ENCODE measurements at places on chromosomes 16 and 17.

- DNase-seq = no peak
These were observed 168.1 kb downstream of the ZFHX3 start for GRCh38 chr16:72879846-72880245.

GRCh38 chr17:73976676-73977521 is 226.6 kb upstream of the RPL38 start:
- DNase-seq = peak; percentile 74

DNA sequence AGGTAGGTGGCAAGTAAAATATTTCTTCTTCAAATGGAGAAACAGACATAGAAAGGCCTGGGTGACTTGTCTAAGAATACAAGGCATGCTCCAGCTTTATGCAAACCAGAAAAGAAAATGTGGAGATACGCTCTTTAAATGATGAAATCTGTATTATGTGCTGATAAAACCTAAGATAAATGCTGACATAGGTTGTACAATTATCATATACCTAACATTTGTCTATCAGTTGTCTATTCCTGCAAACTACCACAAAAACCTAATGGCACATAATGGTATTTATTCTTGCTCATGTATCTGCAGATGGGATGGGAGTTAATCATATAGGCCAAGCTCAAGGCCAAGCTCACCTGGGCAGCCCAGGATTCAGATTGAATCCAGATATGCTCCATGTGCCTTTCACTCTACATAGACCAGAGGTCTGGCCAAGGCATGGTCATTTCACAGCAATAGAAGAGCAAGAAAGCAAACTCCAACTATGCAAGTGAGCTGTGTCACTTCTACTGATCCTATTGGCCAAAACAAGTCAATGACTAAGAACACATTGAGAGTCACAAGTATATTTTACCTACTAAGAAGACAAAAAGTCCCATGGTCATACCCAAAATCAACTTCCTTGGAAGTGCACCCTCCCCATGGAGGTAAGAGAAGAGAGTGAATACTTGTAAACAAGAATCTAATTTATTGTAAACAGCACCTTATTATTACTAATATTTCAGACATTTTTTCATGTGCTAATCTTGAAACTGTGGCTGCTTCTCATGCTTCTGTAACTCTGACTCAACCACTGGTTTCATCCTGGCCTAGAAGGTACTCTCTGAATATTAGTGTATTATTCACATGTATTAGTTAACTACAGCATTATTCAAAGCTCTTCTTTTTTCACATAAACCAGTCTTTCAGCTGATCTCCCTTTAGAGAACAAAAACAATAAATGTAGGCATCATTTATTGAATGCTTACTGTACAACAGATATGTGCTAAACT is 270.7 kb upstream of the SOX9 start:
- no peak for DNase-seq

DNA sequence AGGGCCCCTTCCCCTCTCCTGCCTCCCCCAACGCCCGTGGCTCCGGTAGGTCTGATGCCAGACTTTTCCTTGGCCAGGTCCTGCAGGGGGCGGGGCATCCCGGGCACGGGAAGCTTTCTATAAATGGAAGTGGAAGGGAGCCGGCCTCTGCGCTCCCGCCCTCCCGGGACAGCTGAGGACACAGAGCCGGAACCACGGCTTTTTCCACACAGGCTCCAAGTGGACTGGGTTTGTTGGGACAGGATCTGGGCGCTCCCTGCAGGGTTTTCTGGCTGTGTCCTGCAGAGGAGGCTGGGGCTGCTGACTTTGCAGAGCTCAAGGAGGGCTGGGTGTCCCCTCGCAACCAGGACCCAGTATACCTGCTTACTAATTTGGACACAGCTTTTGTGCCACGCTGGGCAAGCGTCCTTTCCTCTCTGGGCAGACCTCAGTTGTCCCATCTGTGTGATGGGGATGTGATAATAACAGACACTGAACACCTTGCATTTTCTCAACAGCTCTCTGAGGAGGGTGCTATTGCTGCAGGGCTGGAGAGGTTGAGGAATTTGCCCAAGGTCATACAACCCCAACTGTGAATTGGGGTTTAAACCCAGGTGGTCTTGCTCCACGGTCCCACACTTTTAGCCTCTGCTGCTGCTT is 1.8 kb downstream of the TNS4 start:
- no peak for DNase-seq

DNA sequence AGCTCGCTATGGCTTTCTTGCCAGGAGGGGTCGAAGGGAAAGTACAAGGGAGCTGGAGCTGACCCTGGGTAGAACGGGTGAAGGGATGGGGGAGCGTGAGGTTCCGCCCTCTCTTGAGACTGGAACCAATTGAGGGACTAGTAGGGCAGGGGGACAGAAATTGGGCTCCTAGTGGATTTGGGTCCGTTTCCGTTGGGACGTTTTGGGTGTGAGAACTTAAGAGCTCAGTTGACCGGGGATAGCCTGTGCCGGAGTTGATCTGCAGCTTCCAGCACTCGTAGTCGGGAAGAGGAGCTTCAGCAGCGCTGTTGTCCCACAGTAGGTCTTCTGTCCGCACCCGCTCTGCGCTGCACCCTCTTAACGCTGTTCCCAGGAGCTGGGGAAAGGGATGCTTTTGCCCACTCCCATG is 481 bp downstream of the CNTROB start:
- DNase-seq = no peak

DNA sequence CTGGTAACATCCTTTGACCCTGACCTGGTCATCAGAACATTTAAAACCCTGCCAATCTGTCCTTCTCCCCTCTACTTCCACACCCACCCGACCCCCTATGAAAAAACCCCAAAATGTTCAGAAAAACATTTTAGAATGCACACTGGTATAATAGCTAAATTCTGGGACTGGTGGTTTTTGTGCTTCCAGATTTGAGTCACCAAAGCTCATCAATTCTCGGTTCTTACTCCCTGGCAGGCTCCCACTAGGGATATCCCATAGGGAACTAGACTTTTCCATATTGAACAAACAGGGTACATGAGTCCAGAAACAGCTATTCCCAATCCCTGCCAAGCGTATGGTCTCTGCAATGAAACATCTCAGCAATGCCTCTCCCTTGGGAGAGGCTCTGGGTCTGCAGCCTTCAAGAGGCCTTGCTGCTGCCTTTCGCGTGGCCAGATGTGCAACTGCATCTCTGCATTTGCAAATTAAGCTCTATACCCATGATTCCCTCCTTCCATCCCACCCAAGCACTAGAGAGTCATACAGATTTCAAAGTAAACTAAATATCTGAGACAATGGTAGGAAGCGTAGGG is 67.7 kb downstream of the SMG6 start:
- no peak for DNase-seq

DNA sequence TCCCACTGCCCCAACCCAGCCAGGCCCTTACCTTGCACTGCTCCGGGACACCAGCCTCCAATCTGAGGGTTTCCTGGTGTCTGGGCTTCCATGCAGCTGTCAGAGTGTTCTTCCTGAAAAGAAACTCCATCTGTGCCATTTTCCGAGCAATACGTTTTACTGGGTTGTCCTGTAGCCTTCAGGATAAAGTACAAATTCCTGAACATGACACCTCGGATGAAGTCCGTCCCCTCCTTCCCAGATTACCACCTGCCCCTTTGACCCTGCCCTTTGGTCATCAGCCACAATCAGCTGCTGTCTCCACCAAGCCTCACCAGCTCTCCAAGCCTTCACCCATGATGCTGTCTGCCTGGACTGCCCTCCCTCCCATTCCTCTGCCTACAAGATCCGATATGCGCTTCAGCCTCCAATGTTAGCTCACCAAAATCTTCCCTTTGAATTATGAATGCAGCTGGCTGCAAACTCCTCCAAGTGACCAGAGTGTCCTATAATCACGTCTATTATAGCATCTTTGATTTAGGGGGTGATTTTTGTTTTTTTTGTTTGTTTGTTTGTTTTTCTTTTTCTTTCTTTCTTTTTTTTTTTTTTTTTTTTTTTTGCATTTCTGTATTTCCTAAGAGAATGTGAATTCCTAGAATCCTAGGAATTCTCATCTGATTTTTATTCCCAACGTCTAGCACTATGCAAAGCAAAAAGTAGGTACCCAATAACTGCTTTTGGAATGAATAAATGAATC is 60.6 kb upstream of the KIFC3 start:
- DNase-seq = no peak

DNA sequence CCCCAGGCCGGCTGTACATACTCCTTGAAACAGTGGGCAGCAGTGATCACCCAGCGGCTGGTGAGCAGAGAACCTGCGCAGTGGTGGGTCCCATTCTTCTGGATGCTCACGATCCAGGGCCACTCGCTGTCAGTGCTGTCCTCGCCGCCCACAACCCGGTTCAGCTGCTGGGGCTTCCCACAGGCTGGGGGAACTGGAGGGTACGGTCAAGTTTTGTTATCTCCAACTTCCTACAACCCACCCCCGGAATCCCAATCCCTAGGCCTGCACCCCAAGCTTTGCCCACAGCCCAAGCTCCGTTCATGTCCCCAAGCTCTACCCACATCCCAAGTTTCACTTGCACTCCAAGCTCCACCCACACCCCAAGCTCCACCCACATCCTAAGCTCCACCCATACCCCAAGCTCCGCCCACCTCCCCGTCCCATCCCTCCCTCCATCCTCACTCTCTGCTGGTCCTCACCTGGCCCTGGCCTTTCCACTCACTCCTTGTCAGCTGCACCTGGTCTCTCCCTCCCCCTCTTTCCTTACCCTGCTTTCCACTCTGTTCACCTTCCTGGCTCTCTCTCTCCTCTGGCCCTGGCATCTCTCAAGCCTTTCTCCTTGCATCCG is 1.8 kb downstream of the PRSS22 start:
- DNase-seq = no peak

DNA sequence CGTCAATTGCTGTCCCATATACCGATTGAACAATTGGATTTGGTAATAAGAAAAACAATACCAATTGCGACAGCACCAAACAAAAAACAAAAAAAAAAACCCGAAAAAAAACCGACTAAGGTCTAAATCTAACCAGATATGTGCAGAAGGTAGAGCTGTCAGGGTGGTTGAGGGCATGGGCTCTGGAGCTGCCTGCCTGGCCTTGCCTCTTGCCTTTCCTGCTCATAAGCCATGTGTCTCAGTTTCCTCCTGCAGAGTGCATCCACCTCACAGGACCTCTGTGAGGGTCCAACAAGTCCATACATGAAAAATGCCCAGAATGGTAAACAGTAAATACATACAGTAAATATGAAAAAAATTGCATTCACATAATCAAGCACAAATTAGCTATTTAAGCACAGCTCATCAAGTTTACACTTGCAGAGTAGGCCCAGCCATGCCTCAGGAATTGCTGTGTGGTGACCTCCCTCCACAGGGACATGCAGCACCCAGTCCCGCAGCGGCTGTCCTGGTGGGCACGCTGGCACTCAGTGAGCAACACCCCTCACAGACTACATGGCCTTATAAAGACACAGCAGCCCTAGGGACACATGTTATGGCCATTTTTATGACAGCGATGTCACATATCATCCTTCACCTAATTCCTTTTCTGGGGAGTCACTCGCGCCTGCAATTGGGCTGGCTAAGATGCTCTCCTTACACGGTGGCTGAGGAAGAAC is 17.9 kb downstream of the TBC1D28 start:
- DNase-seq = no peak

DNA sequence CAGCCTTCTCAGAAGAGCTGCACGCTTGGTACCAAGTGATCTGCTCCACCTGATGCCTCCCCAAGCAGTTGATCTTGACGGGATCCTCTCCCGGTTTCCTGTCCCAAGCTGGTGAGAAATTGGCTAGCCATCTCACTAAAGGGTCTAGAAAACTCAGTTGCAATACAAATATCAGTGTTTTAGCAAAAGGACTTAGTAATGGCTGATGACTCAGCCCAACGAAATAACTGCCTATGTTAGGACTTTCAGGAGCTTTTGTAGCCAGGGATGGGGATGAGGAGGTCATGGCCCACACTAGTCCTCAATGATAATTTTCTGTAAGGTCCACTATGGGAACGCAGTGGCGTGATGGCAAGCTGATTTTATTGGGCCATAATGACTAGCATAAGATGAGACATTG is 23.3 kb upstream of the ENGASE start:
- no peak for DNase-seq

- DNase-seq = no peak
These were observed 3.1 kb upstream of the CYTH1 start for GRCh38 chr17:78785011-78785662.

DNA sequence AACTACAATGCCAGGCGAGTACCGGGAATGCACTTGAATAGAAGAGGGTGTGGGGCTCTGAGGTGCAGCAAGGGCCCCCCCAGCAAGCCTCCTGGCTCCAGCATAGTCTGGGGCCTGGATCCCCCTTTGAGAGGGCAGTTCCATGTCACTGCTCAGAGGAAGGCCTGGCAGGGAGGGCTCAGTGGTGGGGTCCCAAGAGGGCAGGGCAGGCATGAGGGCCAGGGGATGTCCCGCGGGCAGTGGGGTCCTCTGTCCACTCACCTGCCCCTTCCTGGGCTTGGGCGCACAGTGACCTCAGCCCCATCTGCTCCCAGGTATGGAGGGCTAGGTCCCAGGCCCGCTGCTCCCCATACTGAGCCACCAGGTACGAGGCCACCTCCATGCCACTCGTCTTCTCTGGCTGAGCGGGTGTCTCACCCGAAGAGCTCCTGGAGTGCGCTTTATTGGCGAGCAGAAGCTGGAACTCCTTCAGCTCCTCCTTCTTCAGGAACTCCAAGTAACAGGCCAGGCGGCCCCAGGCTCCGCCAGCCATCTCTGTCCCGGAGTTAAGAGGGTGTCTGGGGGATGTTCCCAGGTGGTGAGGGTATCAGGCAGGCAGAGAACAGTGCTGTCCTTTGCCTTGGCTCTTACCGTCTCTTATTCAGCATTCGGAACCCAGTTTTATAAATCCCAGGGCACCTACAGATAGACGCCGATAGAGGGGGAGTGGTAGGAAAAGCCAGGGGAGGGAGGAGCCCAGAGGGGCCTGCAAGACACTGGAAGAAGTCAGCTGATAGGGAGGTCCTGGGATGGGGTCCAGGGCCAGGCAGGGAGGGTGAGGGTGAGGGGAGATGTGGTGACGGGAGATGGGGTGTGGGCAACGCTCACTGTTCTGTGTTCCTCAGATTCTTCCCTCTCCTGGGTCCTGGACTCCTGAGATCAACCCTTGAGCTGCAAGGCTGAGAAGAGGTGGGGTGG is 605 bp downstream of the NLRP1 start:
- no peak for DNase-seq

DNA sequence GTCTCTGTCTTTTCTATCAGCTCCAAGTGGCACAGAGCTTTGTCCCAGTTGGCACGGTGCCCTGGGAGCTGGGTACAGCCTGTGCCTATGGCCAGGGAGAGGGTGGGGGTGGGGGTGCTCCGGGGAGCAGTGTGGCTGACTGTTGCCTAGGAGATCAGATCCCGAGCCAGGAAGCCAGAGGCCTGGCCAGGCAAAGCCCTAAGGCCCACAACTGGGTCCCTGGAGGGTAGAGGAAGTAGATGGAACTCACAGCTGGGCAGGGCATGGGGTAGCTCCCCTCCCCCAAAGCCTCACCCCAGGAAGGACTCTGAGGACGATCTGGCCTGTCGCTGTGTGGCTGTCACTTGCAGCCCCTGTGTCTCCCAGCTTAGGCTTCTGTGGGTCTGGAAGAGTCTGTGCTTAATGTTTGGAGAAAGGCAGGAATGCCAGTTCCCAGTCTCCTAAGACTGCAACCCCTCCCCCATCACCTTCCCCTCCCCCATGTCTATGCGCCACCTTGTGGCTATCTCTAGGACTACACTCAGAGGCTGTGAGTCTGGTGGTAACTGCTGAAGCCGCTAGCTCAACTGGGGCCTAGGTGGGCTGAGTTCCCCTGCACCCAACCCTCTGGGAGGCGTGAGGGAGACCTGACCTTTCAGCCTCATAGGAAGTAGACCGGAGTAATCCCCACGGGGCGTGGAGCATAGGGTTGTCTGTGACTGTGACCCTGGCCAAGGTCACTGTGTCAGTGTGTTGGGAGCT is 12.6 kb downstream of the THRA start:
- no peak for DNase-seq

- DNase-seq = no peak
These were observed 76.4 kb downstream of the CNGB1 start for GRCh38 chr16:57894390-57895080.

- DNase-seq = peak; percentile 68
These were observed 2.3 kb upstream of the CCDC182 start for GRCh38 chr17:57747221-57748017.

All from NCI-H1436 treated with DMSO at 0.1 percent for 48 hours (cell line).